ENCODE measurements at places on chromosomes 5 and 9. TPM values are rescaled to one million over a fixed set of nuclear protein-coding genes. Genes with fewer than 3 reads are reported as not detected.

- DNase-seq, result no peak
Observed at GRCh38 chr5:88681211-88681803, 201.7 kb downstream of the MEF2C start.

- DNase-seq, result no peak
Observed at GRCh38 chr5:4022056-4022670, 426.5 kb downstream of the IRX1 start.

DNA sequence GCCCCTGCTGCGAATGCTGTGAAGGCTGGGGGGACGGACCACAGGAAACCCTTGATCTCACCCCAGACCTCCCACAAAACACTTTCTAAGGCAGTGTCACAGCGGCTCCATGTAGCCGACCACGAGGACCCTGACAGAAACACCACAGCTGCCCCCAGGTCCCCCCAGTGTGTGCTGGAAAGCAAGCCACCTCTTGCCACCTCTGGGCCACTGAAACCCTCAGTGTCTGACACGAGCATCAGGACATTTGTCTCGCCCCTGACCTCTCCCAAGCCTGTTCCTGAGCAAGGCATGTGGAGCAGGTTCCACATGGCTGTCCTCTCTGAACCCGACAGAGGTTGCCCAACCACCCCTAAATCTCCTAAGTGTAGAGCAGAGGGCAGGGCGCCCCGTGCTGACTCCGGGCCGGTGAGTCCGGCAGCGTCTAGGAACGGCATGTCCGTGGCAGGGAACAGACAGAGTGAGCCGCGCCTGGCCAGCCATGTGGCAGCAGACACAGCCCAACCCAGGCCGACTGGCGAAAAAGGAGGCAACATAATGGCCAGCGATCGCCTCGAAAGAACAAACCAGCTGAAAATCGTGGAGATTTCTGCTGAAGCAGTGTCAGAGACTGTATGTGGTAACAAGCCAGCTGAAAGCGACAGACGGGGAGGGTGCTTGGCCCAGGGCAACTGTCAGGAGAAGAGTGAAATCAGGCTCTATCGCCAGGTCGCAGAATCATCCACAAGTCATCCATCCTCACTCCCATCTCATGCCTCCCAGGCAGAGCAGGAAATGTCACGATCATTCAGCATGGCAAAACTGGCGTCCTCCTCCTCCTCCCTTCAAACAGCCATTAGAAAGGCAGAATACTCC is 84.7 kb downstream of the GOLPH3 start:
- DNase-seq, result no peak

- no peak for DNase-seq
Observed at GRCh38 chr9:68532131-68532530, 8.6 kb downstream of the TMEM252 start.

DNA sequence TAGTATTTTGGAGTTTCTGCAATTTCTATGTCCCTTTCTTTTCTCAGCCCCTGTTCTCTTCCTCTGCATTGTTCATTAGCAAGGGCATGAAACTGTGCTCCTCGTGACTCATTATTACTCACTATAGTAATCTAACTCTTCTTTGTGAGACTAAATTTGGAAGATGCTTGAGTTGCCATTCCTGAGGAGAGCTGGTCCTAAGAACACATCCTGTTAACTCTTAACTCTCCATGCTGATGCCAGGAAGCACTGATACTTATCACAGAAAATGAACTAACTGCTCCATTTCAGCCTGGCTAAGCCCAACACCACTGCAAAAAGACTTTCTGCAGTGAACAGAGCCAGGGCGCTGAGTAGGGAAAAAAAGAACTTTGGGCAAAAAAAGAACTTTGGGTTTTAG is 10.6 kb upstream of the CSNK1A1 start:
- no peak for DNase-seq

DNA sequence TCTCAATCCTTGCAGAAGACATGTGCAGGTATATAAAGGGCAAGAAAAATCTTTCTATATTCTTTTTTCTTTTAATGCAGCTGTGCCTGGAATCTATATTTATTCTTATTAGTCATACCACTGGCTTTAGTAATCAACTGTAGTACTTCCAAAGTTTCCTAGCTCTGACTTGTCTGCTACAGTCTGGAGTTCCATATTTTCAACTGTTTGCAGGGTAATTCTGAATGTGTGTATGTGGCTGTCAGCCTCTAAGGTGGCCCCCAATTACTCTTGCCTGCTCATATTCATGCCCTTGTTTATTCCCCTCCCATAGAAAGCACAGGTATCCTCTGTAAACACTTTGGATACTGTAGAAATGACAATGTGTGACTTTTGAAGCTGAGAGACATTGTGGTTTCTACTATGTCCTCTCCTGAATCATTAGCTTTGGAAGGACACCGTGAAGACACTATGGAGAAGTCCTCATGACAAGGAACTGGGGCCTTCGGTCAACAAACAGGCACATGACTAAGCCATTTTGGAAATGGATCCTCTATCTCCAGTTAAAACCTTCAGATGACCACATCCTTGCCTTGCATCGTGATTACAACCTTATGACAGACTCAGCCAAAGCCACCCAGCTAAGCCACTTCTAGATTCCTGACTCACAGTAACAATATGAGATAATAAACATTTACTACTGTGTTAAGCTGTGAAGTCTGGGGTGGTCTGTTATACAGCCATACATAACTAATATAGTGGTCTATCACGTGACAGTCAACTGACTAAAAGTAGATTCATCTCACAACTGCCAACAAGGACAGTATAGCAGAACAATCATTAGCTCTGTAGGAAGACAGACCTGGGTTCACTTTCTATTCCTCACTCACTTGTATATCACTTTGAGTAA is 49.5 kb upstream of the SUSD1 start:
- no peak for DNase-seq

The EGR1 gene
- polyA plus RNA-seq, result 178 TPM
